Smooth muscle cell of the brain vasculature (primary cell): ENCODE measurements at places on chromosomes 7 and 10.

GRCh38 chr7:42832667-42833066, 79.2 kb downstream of the C7orf25 start:
- no peak for DNase-seq

DNA sequence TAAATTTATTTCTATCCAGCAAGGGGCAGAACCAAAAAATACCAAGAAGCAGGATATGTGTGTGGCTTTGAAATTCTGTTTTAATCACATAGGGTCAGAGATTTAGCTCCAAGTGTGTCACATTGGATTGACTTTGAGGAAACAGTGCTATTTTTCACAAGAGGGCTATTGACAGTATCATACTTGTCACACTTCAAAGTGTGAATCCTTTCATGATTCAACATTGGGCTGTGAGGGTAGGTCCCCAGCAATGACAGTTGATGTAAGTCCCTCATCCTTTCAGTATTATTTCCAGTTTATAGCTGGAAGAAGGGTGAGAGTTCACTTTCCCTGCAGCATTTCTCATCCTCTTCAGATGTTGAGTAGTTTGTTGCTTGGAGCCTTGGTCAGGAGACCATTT, 7.4 kb downstream of the CCNY start:
- DNase-seq: no peak

GRCh38 chr7:92648067-92648466, 57.9 kb upstream of the FAM133B start:
- no peak for DNase-seq

GRCh38 chr7:112133328-112133727, 72.9 kb downstream of the DOCK4 start:
- DNase-seq: no peak

DNA sequence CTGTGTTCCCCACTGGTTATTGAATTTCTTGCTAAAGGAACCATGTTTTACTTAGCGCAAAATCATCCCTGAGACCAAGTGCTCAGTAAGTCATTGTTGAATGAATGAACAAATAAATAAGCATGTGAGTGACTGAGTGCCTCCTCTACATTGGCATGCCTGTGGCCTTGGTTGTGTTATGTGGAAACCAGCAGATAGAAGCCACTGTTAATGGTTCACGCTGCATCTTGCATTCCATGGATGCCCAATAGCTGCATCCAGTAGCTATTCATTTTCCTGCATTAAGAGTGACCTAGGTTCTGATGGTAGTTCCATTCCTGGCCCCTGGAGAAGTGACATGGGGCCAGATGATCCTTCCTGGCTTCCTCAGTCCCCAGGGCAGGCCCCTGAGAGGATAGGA, 113.3 kb upstream of the BMPER start:
- no peak for DNase-seq

DNA sequence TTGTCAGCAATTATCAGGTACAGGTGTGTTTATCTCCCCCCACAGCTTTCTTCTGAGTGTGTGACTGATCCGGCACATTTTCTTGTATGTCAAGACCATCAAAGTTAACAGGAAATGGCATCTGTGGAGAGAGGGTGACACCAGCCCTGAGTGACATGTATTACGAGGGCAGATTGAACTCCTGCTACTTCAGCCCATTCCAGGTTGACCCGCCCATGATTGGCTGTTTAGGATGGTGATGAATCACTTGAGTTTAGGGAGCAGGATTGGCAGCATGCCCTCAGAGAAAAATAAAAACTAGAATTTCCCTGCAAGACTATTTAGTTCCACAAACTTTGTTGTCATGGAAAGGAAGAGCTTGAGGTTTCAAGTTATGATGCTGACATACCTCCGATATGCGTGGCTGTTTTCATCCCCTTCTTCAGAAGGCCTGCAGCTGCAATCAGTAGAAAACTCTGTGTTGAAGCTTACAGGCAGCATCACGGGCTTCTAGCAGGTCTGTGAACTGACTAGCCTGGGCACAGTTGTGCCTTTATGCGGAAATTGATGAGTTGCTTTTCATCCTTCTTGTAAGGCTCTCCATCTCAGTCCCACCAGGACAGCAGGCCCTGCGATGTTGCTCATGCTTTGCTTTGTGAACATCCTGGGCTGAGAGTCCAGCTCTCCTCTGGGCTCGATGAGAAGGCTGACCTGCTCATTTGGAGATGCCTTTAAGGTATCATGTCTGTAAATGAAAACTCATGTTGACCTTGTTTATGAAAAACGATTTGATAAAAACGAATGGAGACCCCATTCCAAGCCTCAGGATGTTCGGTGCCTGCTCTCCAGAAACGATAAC, 8.0 kb upstream of the CELF2 start:
- no peak for DNase-seq

- no peak for DNase-seq
Measured at GRCh38 chr10:131574707-131575430, 263.3 kb upstream of the TCERG1L start.

DNA sequence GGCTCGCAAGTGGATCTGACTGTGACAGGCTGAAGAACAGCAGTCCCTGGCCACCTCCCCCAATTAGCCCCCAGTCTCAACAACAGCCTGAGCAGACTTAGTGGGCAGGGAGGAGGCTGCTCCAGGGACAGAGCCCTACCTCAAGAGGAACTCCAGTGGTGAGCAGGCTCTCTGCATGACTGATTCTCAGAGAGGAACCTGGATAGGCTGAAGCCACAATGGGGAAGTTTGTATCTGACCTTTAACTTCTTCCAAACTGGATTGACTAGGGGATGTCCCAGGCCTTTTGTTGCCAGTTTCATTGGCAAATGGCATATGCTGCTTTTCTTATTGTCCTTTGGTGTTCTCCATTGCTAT, 93.0 kb downstream of the ARHGAP22 start:
- DNase-seq: no peak

DNA sequence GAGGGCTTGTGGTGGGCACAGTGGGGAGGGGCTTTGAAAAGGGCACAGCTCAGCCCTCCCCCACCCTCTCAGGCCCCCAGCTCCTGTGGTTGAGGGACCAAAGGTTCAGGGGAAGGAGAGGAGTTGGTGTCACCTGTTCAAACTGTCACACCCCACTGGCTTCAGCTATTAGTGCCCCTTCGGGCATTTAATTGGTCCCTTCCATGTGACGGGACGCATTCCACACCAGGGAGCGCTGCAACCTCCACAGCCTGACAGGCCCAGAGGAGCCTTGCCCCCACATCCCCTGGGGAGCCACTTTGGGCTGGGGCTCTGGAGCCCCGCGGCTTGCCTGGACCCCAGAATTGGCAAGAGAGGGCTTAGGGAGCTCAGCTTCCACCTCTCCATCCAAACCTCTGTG, 75.7 kb downstream of the C10orf105 start:
- DNase-seq: no peak

GRCh38 chr10:116669080-116669479, 48.3 kb downstream of the PNLIPRP2 start:
- no peak for DNase-seq

- DNase-seq: no peak
Measured at GRCh38 chr7:152451356-152451755, 15.6 kb upstream of the KMT2C start.

GRCh38 chr10:73252445-73253224, at the start of gene MRPS16:
Gene MRPS16 (minus strand): TSS chr10:73252644. CDS start chr10:73252482, 162 bp downstream.
- DNase-seq: peak; percentile 90

DNA sequence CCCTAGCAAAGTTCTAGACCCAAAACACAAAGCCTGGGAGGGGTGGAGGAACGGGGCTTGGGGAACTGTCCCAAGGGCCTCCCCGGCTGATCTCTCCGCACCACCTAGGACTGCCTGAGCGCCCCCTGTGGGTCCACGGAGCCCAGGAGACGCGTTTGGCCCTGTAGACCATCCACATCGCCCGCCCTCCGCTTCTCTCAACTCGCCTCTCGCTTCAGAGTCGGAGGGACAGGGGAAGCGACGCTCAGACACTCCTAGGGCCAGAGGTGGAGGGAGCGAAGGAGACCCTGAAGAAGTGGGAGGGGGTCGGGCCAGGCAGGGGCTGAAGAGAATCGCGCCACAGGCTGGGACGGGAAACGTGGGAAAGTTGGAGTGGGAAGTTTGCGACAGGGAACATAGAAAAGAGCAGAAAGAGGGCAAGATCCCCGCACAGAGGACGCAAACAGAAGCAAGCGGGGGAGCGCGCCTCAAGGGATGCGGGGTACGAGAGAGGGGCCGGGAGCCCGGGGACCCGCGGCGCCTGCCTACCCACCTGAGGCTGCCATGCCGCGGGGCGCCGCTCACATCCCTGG, 378 bp downstream of the PIK3AP1 start:
- DNase-seq: no peak

- no peak for DNase-seq
Measured at GRCh38 chr7:139725077-139725476, 52.7 kb downstream of the HIPK2 start.

DNA sequence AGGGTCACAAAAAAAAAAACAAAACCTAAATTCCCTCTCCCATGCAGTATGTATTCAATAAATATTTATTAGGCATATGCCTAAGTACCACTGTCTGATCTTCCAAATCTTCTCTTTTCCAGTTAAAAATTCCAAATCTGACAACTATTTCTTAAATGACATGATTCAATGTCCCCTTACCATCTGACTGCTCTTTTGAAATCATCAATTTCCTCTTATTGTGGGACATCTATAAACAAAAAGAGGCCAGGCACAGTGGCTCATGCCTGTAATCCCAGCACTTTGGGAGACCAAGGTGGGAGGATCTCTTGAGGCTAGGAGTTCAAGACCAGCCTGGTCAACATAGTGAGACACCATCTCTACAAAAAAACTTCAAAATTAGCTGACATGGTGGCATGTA, 103.5 kb downstream of the TBXAS1 start:
- DNase-seq: no peak

DNA sequence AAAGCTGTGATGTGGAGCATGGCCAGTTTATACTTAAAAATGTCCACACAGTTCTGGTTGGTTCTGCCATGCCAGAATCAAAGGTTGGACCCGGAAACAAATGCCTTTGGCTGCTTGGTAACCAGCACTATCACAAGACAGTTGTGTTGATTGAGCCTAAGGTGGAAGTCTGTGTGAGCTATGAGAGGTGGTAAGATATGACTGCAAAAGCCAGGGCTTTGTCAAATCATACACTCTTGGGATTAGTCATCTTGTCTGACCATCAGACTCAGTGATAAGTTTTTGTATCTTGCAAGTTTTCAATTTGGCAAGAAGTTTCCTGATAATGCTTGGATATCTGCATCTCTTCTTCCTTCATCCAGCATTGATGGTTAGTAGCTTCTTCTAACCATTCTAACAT, 35.5 kb downstream of the GPR141 start:
- DNase-seq: no peak

DNA sequence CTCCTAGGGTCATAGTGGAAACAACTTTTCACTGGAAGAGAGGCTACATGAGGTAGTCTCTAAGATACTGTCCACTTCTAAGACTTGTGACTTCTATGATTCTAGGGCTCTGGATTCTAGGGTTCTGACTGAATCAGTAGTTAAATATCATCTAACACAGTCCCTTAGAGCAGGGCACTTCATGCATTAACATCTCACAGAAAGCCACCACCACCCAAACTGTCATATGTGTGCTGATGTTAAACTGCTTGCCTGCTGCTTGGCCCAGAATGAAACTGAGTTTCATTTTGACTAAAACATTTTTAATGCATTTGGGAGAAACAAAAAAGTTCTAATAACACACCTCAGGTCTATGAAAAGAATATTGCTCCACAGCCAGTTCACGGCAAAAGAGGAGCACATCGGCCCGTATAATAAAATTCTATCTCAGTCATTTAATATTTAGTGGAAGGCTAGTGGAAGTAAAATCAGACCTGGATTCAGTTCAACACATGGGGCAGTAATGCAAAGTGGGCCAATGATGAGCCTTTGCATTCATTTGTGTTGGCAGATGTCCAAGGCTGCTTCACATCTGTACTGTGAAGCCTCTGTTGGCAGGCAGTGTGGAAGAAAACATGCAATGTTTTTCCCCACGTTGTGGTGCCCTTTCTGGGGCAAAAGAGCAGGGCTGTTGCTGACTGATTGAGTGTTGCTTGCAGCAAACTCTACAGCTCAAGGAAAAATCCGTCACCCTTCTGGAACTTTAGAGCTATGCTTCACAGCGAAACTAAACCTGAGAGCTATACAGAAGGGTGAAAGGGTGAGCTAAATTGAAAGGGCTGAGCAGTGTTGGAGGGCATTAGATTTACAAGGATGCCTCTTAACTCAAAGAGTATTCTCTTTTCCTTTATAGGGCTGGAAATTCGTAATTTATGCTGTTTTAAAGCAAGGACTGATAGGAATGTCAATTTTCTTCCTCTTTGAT, 33.5 kb upstream of the AUTS2 start:
- peak; percentile 20 for DNase-seq

DNA sequence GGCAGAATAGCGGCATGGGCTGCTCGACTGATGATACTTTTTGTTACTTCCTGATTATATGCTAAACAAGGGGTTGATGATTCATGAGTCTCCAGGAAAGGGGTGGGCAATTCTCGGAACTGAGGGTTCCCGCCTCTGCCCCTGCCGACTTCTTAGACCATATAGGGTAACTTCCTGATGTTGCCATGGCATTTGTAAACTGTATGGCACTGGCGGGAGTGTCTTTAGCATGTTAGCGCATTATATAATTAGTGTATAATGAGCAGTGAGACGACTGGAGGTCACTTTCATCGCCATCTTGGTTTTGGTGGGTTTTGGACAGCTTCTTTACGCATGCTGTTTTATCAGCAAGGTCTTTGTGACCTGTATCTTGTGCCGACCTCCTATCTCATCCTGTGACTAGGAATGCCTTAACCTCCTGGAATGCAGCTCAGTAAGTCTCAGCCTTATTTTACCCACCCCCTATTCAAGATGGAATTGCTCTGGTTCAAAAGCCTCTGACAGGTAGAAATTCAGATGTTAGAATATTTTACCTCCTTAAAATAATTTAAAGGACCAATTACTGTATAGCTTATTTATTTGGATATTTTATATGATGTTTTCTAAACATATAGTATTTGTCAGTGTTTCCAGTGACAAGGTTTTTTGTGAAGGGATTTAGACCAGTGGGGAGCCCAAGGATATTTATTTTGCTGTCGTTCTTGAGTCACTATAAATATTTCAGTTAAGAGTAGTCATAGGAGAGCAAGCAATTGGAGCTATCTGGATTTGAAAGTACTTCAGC, 90.1 kb upstream of the PIK3CG start:
- no peak for DNase-seq

DNA sequence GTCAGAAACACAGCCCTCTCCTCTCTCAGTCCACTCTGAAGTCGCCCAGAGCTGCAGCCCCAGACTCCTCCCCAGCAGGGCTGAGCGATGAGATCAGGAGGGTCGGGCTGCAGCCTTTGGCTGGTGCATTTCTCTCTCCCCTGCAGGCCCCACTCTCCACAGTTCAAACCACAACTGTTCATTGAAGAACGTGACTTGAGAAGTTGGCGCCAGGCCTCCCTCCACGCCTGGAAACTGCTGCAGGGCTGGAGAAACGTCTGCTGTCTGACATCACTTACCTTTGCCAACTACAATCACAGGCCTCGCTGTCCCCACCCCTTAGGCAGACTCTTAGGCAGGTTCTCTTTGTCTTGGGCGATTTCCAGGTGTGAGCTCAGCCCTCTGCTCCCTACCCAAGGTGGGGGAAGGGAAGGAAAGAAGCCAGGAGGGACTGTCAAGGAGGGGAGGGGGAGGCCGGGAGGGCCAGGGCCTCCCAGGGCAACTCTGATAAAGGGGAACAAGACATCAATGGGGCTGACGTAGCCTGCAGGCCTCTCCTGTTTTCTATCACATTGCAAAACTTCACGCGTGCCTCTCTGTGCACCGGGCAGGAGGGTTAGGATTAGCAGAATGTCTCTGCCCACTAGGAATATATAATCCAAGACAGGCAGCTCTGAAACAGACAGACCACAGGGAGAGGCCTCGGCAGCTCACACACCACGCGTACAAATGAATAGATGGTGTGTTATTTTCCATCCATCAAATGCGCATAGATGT, 32.7 kb downstream of the CALML5 start:
- DNase-seq: no peak
